ENCODE measurements at places on chromosomes 13 and 19.

DNA sequence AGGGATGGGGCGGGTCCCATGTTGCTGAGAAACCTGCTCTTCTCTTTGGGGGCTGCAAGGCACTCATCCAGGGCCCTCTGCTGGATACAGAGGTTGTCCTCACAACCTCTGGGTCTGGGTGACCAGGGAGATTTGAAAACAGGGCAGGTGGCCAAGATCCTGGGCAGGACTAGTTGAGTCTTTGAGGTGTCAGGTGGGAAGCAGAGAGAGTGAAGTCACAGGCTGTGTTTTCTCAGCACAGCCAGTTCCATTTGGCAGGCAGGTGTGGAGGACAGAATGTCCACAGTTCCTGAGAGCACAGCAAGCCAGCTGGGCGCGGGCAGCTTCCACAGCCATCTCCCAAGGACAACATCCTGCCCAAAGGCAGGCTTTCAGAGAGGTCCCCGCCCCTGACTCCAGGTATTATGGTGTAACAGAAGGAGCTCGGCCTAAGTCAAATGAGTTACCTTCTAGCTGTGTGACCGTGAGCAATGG, 118.8 kb downstream of the NUFIP1 start:
- no peak for DNase-seq

GRCh38 chr13:97026531-97027161, 32.4 kb upstream of the OXGR1 start:
- no peak for DNase-seq

DNA sequence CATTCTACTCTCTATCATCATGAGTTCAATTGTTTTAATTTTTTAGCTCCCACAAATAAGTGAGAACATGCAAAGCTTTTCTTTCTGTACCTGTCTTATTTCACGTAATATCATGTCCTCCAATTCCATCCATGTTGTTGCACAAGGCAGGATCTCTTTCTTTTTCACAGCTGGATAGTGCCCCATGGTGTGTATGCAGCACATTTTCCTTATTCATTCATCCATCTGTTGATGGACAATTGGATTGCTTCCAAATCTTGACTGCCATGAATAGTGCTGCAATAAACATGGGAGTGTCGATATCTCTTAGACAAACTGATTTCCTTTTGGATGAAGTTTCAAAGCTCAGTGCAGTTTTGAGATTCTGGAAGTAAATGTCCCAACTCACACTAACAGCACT, 326.9 kb downstream of the FGF9 start:
- DNase-seq: no peak

DNA sequence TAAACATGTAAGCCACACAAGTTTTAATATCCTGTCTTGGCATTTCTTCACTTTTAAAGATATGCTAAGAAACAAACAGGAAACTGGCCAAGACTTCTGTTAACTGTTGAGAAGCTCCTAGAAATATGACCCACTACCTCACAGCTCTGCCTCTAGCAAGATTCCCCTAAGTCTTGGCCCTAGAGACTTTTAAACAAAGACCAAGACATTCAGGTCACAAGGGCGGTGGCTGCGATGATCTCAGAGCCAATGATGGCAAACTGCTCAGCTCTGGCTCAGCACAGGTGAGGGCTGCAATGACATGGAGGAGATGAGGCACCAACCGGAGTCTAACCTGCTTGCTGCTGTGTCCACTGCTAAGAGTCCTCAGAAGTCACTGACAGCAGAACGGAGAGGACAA, 114.8 kb downstream of the SUCLA2 start:
- DNase-seq: no peak
